ENCODE measurements at places on chromosomes 7 and 10.

- DNase-seq: no peak
These were observed 5.5 kb downstream of the ZNF503 start for GRCh38 chr10:75395932-75396630.

DNA sequence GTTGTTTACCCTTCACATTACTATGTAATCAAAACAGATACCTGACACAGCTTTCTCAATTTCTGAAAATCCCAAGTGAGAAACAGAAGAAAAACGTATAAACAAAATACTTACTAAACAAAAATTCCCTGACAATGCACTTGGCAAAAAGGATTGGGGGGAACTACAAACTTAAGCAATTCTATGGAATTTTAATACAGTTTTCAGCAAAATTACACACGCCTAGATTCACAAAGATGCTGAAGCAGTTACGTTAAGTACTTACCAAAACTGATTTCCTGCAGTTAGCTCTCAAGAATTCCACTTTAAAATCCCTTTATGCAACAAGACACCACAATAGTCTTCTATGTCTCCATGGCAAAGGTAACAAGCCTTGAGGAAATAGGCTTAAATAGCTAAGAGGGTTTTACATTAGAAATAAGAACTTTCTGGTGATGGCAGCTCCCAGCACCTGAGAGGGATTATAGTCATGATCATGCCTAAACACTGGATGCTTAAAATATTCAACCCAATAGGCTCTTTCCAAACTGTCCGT lies 10.8 kb downstream of the TOMM7 start:
- DNase-seq: no peak

- DNase-seq: no peak
These were observed 226.2 kb downstream of the COBL start for GRCh38 chr7:51090411-51090810.

DNA sequence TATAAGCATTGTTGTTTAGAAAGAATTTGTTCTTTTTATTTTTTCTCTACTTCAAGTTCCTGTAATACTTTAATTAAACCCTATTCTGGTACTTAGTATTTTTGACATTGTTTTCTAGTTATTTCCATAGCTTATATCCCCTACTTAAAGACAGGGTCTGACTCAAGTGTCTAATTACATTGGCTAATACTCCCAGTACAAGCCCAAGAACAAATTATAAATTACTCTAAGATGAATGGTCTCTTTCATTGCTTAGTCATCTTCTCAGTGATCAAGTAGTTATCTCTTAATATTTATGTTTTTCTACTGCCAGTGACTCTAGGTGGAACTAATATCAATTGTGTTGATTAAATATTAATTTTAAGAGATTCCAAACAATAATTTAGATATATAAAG lies 21.6 kb downstream of the AHR start:
- no peak for DNase-seq

GRCh38 chr7:44561481-44561880 lies 12.2 kb downstream of the DDX56 start:
- DNase-seq: no peak

DNA sequence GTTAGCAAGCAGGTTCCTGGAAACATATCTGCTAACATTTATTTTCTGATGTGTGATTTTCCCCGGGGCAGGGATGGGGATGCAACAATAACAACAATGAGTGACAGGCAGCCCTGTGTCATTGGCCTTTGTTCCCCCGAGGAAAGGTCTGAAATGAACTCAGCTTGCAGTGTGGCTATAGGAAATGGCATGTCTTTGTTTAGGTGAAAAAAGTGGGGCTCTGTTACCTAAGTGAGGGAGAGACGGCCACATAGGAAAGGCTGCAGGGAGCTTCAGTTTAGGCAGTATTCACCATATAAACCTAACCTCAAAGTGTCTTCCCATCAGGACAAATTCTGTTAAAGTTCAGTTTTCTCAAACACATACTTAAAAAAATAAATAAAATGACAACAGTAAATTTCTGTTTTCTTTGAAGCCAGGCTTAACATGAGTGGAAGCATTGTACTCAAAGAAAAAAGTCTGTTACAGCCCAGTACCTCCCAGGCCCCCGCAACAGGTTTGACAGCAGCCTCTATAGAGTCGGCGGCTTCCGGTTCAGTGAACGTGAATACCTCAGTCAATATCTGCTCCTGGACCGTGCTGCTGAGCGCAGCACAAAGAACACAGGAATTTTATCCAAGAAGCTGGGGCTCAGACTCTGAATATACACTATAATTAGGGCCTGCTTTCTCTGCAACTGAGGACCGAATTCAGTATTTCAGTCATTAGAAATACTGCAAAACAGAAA lies 168.3 kb downstream of the GLI3 start:
- DNase-seq: no peak

DNA sequence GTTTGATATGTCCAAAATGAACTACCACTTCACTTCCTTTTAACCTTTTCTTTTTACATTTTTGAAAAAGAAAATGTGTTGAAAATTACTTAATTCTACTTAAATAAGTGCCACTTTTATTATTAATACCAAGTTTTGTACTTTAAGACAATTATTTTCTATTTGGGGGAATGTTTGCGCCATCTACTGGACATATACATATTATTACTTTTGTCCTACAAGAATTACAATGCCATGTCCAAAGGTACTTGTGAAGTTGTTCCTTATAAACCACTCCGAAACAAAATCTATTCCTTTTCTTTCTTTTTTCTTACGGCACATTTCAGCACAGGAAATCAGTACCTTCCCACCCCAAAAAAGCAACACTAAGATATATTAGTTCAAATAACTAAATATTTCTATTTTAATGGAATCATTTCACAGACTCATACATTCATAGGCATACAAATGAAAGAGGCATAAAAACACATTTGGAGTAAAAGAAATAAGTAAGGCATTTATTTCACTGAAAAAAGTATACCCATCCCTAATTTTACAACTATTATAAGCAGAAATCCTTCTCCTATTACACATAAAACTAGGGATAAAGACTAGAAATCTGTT lies 169.9 kb downstream of the RNF133 start:
- no peak for DNase-seq

DNA sequence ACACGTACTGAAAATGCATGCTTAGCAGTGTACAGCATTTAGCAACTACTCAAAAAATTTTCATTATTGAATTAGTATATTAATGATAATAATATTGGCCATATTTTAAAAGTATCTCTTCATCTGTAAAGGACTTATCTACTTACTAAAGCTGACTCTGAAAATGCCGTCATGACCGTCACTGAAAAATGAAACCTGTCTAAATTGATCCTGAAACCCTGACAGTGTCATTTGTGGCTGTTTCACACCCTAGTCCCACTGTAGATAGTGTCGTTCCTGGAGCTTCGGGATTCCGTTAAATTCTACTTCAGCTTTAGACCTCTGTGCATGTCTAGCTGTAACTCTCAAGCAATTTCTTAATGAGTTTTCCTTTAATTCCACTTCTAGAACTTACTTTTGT lies 35.8 kb upstream of the EZH2 start:
- DNase-seq: no peak

- peak; percentile 9 for DNase-seq
These were observed 4.1 kb upstream of the NT5C2 start for GRCh38 chr10:103197174-103197573.

- no peak for DNase-seq
These were observed 8.0 kb upstream of the CCDC71L start for GRCh38 chr7:106668861-106669524.

DNA sequence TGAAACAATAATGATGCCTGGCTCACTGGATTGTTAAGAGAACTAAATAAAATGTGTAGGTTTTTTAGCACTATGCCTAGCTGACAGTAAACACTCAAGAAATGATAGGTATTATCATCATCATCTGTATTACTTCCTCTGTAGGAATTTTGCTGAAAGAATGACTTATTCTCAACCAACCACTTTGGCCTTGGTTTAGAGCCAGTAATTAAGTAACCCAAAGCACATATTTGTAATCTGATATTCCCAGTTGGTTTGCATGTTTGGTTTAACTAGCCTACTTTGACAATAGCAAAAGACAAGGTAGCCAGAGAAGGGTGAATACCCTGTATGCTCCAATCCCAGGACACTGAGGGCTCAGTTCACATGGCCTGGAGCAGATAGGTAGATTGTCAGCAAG lies 34.4 kb downstream of the BCAP29 start:
- DNase-seq: no peak

DNA sequence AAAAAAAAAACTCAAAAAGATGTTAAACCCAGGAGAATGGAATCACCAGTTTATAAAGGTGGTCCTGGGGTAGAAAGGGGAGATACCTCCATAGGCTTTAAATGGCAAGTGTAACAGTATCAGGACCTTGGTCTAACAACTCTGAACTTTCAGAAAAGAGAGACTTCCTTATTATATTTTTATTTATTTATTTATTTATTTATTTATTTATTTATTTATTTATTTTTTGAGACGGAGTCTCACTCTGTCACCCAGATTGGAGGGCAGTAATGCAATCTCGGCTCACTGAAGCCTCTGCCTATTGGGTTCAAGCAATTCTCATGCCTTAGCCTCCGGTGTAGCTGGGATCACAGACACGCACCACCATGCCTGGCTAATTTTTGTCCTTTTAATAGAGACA lies 12.4 kb downstream of the HIBADH start:
- no peak for DNase-seq

GRCh38 chr7:79615871-79616640 lies 162.6 kb upstream of the MAGI2 start:
- no peak for DNase-seq

- DNase-seq: no peak
These were observed 594.1 kb downstream of the GRM8 start for GRCh38 chr7:126658684-126659083.

GRCh38 chr10:6050801-6051445 lies 11.2 kb downstream of the IL2RA start:
- DNase-seq: no peak

- DNase-seq: no peak
These were observed 203.5 kb downstream of the CHCHD3 start for GRCh38 chr7:132878204-132878919.

DNA sequence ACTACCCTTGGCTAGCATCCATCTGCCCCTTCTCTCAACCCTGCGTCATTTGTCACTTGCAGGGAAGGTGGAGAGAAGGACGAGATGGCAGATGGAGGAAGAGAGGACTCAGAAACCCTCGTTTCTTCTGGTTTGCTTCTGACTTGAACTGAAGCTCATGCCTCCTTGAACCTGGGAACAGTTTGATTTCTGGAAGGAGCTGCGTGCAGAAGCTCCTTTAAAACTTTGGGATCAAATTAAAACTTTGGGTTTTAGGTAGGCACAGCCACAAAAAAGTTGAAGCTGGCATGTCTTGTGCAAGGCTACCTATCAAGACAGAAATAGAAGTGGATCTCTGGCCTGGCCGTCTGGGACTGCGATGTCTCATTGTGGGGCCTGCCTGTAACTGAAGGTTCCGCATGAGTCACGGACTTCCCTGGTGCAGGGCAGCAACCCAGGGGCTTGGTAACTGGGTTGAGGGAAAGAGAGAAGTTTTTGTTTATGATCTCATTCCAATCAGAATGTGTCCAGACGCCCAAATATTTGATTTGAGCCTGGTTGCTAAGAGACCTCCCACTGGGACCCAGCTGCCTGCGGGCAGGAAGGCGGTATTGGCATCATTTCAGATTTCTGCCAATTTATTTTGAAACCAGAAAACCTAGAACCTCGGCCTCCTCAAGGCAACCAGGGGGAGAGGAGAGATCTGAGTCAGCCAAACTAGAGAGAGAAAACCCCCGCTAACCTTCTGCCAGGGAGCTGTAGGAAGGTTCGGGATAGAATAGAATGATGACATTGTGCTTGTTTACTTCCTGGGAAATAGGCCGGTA lies 15.8 kb upstream of the CAMK1D start:
- DNase-seq: no peak

- no peak for DNase-seq
These were observed 29.7 kb downstream of the ANXA8 start for GRCh38 chr10:47454008-47454779.

DNA sequence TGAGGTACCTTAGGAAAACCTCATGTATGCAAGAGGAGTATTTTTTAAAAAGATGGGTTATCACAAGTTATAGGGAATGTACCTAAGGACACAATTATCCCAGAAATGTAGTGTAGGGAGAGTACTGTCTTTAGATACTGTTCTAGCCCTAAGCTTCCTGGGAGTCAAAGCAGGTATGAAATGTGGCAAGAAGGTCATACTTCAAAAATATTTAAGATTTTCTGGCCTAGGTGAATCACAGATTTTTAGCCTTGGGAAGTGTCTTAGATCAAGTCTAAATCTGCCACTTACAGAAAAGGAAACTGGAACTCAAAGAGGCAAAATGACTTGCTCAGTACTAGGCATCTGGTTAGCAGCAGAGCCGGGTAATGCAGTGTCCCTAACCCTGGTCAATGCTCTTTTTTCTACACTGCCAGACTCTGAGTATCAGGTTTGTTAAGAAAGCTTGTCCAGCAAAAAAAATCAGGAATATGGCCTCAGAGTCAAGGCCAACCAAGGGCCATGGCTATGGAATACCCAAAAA lies 13.9 kb downstream of the PIK3AP1 start:
- no peak for DNase-seq

DNA sequence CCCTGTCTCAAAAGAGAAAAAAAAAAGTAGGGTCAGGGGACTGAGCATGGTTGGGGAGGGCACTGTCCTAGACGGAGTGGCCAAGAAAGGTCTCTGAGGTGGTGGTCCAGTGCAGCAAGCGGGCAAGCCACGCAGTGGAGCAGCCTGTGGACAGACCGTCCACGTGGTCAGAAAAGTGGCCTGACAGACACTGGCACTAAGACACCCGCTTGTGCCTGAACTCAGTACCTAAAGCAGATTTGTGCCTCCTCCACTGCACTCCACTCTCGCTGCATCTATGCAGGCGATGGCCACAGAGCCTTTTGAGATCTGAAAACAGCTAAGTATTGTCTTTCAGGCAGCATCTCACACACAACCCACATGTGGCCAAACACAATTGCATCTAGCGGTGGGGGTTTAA lies 8.8 kb downstream of the ASB10 start:
- no peak for DNase-seq

DNA sequence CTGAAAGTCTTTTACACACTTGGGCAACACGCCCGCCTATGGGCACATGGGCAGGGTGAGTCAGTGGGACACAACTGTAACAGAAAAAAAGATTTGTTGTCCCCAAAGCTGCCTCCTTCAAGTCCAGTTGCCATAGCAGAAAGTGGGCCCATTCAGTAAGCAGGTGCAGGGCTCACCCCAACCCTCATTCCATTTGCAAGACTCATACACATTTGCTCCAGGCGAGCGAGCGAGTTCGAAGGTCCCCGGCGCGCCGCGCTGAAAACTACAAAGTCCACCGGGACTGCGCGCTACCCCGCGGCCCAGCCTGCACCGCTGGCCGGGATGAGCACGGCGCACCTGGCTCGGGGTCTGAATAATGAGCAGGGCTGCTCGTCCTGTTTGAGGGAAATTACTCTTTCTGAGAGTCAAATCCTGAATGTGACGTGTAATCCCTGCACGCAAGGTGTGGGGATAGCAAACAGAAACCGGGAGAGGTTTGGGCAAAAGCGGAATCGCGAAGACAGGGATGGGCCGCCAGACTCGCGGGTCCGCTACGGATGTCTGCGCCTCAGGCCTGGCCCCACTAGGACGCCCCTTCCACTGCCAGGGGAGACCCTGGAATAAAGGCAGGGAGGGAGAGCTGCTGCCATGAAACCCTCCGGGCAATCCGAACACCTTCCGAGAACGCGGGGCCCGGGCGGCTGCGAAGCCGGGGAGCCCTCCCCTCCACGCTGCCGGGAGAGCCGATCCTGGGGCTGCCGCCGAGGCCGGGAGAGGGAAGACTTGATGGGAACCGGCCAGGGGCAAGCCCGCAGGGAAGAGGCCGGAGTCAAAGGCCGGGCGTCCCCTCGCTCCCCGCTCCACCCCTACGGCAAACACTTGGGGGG lies 982 bp downstream of the COBL start:
- DNase-seq: no peak

- DNase-seq: no peak
These were observed 381.8 kb upstream of the SORCS1 start for GRCh38 chr10:107546284-107546683.

GRCh38 chr10:59397961-59398360 lies 35.6 kb upstream of the FAM13C start:
- DNase-seq: no peak
